ENCODE measurements at places on chromosomes 12 and 14. TPM values are rescaled to one million over a fixed set of nuclear protein-coding genes. Genes with fewer than 3 reads are reported as not detected.

Gene METTL25
- total RNA-seq: 68.3 TPM

Gene TNS2
- 44.4 TPM for total RNA-seq

Gene SPATS2
- 28.7 TPM for total RNA-seq

Gene RAD9B
- 5.3 TPM for total RNA-seq

Gene TMEM229B
- total RNA-seq: 1.6 TPM

Gene CLECL1
- total RNA-seq: 0.41 TPM

Gene NDUFA12
- 131 TPM for total RNA-seq

Gene LBHD2
- total RNA-seq: not detected

Gene KLHL33
- total RNA-seq: 1.9 TPM

Gene CMKLR1
- 6.1 TPM for total RNA-seq

- peak; percentile 35 for DNase-seq
Measured at GRCh38 chr12:75876832-75877762, 154.5 kb downstream of the PHLDA1 start.

DNA sequence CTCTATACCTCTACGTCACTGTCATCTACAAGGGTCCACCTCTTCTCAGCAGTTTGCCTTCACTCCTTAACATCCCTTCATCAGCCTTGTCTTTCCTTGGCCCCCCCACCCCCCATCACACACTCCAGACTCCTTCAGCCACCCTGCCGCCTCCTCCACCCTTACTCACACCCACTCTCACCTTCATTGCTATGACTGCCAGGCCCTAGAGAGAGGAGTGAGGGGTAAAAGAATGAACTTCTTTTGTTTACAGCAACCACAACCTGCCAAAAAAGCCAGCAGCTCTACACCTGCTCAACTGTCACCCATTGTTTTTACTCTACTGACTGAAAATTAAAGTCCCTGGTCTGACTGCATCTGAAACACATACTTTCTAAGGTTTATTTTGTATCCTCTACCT is 112.8 kb downstream of the DUSP6 start:
- DNase-seq: no peak

- no peak for DNase-seq
Measured at GRCh38 chr12:16220120-16220519, 57.4 kb downstream of the SLC15A5 start.

GRCh38 chr12:124928912-124929530 is 14.6 kb upstream of the UBC start:
- no peak for DNase-seq

DNA sequence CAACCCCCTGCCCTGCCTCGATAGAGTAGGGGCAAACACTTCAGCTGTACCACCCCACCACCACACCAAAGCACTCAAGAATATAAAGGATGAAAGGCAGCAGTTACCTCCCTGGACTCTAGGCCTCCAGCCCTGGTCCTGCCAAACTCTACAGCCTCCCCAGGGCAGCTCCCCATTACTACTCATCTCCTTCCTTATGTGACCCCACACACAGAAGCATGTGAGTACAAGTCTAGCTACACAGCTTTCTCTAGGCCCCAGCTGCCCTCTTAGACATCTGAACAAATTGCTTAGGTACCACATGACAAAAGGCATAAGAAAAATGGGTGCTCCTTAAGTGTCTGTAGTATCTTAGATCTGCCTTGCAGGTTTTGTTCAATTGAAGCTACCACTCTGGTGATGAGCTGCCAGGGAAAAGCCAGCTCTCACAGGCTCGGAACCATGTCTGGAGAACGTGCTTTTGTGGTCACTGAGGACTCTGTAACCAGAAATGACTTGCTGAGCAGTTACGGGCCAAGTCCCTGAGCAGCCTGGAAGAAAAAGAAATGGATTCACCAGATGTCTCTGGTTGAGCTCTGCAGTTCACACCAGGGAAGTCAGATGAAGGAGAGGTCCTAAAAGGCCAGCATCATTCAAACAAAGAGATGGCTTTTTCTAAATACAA is 32.8 kb downstream of the FMNL3 start:
- DNase-seq: peak; percentile 50

GRCh38 chr14:74573421-74574089 is 38.5 kb downstream of the LTBP2 start:
- DNase-seq: no peak

DNA sequence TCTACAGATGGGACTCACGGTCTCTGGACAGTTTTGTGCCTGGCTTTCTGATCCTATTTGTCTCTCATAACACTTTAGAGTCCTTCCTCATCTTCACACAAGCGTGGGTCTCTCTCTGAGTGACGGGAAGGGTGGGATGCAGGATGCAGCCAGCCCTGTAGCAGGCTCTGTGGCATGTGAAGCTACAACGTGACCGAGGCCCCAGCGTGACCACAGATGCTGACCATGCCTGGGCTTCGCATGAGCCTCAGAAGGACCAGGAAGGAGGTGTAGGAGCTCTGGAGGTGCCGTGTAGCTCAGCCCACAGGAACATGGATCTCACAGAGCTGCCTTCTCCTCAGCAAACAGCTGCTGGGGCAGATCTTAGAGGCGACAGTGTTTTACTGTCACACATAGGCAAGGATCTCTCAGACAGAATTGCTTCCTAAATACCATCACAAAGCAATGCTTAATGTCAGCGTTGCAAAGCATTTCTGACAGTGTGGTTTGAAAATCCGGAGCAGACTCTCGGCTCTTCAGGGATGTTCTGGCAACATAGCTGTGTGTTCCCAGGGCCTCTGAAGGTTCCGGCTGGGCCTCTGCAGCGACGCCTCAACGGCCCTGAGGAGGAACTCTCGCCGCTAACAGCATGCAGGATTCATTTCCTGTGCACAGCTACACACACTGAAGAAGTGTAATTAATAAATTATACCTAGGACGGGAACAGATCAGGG is 21.9 kb downstream of the ANKLE2 start:
- DNase-seq: no peak

GRCh38 chr12:3378655-3379054 is 112.3 kb upstream of the PRMT8 start:
- no peak for DNase-seq

DNA sequence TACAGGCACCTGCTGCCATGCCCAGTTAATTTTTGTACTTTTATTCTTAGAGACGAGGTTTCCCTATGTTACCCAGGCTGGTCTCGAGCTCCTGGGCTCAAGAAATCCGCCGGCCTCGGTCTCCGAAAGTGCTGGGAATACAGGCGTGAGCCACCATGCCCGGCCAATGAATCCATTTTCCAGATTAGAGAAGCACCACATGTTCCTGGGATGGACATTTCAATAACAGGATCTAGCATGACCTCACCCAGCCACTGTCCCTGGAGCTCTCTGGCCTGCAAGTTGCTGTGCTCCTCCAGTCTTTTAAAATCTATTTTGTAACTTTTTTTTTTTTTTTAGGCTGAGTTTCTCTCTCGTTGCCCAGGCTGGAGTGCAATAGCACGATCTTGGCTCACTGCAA is 2.2 kb downstream of the GPR132 start:
- DNase-seq: no peak

- no peak for DNase-seq
Measured at GRCh38 chr12:68506619-68507018, 104.1 kb upstream of the RAP1B start.
